Left renal pelvis (tissue), 4 donors: ENCODE measurements at places on chromosomes 13 and 19.

DNA sequence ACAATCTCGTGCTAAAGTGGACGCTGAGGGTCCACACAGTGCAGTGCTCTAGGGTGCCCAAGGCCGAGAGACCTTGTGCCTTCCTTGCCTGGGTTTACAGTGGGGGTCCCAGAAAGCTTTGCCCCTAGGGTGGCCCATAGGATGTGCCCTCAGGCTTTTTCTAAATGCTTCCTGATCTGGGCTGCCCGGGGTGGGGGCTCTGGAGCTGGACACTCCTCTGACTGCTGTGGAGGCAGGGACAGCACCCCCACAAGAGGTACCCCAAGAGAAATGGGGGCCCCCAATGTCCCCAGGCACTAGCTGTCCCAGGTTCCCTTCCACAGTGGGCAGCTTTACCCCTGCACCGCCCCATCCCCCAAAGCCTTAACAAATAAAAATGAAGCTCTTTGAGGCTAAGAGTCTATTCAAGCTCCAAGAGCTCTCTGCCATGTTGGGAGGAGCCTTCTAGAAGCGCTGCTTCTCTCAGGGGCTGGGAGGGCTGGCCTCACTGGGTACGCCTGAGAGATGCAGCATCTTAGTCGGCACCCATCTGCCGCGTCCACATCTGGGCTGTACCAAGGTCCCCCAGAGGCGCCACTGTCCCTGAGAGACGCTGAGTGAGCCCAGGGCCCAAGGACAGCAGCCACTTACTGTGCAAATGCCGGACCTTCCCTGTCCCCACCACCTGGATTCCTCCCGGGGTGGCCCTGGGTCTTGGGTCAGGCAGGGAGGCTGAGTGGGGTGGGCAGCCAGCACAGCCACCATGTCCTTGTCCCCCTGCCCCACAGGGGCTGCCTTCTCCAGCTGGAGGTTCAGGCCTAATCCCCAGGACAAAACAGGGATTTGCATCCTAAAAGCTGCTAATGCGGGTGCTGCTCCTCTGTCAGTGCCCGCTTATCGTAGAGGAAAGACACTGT lies 27.4 kb downstream of the CEBPA start:
- DNase-seq, result no peak

DNA sequence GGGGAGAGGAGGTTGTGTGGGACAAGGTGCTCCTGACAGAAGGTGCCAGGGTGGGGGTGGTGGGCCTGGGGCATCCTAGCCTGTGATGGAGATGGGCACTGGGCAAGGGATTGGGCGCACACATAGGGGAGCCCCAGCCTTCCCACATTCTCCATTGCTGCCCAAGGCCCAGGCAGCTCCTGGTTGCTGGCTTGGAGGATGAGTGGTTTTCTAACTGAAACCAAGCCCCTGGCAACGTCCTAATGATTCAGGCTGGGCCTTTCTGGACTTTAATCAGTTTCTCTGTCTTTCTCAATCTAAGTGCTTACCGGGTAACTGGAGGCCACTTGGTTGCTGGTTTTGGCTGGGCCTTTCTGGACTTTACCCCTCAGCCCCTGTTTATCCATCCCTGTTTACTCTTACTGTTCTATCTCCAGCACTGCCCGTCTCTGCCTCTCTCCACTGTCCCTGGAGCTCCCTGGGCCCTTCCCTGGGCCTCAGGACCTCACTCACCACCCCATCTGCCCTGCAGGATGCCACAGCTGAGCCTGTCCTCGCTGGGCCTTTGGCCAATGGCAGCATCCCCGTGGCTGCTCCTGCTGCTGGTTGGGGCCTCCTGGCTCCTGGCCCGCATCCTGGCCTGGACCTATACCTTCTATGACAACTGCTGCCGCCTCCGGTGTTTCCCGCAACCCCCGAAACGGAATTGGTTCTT lies 354 bp downstream of the CYP4F3 start:
- no peak for DNase-seq

GRCh38 chr19:44808463-44809371 lies at the start of gene BCAM:
Gene BCAM (plus strand): TSS chr19:44809103. CDS start chr19:44809125, 22 bp downstream.
- DNase-seq, result no peak

GRCh38 chr19:28485292-28485691 lies 727.7 kb downstream of the UQCRFS1 start:
- DNase-seq, result no peak

DNA sequence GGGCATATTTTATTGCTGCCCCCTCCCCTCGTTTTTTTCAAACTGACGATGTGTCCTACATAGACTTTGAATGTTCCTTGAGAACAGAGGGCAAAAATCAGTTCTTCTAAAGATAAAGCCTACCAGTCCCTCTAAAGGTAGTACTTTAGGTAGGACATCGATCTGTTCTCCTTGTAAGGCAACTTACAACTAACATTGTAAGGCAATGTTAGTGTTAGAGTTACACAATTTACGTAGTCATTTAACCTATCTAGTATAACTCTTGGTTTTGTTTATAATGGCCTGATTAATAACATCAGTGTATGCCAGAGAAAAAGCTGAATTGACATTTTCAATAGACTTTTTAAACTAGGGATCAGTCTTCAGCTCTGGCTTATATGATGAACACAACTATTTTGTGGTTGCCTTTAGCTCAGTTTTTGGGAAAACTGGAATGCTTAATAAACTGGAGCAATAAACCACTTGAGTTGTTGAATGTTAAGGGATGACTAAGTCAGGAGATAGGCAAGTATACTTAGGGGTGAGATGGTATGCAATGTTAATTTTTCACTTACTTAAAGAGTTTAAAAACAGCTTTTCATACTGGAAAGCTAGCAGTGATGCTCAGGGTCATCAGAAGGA lies 2.2 kb downstream of the NDFIP2 start:
- DNase-seq, result no peak

DNA sequence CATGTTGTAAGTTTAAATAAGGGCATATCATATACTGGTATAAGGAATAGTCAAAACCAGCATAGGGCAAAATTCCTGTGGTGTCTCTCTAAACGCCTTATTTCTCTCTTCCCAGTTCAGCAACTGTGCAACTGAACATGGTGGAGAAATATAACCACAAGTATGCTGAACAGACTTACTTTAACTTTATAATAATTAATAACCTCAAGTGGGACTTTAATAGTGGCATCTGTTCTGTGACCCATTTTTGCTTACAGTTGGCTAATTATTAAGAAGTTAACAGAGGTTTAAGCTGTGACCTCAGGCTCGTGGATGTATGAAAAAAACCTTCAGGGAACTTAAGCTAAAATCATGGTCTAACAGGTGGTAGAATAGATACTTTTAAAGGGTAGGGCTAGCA lies 54.3 kb downstream of the MICU2 start:
- no peak for DNase-seq

GRCh38 chr19:45613926-45614725 lies 12.1 kb upstream of the GPR4 start:
- no peak for DNase-seq

- no peak for DNase-seq
These were observed 7.7 kb downstream of the ZNF614 start for GRCh38 chr19:52020506-52020905.

DNA sequence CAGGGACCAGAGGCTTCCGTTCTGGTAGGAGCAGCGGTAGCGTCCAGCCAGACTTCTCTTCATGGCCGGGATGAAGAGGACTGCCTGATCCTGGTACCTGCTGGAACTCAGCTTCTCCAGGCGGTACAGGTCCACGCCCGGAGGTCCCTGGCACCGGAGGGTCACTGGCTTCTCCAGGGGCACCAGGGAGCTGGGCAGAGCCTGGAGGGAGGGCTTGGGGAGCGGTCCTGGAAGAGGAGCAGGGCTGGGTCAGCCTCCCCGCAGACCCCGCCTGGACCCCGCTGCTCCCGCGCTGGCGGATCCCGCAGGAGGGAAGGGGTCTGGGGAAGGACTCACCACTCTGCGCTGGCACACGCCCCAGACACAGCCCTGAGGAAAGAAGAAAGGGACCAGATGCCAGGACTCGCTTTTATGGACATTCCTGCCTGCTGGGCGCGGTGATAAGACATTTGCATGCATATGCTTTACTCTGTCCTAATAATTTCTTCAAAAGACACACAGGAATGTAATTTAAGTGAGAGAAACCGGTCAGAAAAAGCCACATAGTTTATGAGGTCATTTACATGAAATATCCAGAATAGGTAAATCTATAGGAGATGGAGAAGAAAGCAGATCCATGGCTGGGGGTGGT lies 5.8 kb downstream of the GP6 start:
- no peak for DNase-seq

DNA sequence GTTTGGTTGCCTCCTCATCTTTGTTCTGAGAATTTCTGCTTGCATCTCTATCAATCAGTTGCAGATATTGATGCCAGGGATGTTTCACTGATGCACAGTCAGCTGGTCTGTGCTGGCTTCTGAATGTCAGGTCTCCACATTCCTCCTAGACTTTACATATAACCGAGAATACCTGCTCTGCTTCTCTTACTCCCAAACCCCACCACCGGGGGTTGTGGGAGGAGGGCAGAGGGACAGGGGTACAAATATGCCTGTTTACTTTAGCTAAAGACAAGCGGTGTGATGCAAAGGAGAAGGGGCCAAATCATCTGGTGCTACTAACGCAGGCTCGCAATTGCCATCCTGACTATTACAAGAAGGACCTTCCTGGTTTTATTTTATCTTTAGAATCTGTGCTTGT lies 17.4 kb upstream of the KLHL1 start:
- no peak for DNase-seq

DNA sequence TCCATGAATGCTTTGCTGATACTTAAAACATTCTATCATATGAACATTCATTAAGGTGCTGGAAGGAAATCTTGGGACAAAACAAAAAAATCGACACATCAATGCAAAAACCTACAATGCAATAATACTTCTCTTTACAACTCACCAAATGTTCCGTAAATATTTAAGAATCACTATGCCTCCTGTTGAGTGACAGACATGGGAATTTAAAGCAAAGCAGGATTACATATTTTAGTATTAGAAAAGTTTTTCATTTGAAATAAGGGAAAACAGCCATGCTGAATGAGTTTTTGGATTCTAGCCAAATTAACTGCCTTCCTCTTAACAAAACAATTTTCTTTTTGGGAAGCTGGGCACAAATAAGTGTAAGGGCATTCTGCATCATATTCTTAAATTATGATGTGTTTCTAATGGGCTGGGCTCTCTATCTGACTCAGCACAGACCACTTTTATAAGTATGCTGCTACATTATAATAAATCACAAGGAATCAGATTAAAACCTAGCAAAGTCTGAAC lies 93.7 kb downstream of the RBM26 start:
- no peak for DNase-seq

DNA sequence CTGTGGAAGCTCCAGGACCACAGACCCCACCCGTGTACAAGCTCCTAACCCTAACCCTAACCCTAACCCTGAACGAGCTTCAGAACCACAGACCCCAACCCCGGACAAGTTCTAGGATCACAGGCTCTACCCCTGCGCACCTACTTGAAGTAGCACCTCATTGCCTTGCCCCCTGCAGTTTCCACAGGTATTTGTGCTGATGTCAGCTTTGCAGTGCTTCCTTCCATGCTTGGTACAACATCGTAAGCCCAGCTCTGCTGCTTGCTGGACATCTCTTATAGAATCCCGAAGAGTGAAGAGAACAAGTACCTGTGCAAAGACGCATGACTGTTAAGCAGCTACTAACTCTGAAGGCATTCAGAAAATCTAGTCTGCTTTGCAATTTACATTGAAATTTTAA lies 20.7 kb upstream of the CDC16 start:
- DNase-seq, result no peak

GRCh38 chr13:114015111-114015968 lies 41.5 kb upstream of the C13orf46 start:
- DNase-seq, result no peak

GRCh38 chr19:28612275-28612769 lies 600.6 kb downstream of the UQCRFS1 start:
- no peak for DNase-seq

DNA sequence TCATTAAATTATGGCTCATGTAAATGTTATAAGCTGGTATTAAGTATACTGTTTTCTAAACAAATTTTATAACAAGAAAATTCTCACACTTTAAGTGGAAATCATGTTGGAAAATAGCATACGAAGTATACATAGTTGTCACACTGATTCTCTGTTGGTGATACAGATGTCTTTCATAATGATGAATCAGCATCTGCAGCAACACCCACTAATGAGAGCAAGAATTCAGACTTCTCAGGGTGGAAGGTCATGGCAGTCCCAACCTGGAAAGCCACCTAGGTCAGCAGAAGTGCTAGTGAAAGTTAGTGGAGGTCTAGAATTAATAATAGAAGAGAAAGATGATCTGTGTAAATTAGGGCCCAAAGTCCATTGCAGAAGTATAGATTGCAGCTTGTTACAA lies 719.7 kb upstream of the MIR17HG start:
- DNase-seq, result no peak

- no peak for DNase-seq
These were observed 1426.8 kb downstream of the SLITRK5 start for GRCh38 chr13:89097994-89098393.

DNA sequence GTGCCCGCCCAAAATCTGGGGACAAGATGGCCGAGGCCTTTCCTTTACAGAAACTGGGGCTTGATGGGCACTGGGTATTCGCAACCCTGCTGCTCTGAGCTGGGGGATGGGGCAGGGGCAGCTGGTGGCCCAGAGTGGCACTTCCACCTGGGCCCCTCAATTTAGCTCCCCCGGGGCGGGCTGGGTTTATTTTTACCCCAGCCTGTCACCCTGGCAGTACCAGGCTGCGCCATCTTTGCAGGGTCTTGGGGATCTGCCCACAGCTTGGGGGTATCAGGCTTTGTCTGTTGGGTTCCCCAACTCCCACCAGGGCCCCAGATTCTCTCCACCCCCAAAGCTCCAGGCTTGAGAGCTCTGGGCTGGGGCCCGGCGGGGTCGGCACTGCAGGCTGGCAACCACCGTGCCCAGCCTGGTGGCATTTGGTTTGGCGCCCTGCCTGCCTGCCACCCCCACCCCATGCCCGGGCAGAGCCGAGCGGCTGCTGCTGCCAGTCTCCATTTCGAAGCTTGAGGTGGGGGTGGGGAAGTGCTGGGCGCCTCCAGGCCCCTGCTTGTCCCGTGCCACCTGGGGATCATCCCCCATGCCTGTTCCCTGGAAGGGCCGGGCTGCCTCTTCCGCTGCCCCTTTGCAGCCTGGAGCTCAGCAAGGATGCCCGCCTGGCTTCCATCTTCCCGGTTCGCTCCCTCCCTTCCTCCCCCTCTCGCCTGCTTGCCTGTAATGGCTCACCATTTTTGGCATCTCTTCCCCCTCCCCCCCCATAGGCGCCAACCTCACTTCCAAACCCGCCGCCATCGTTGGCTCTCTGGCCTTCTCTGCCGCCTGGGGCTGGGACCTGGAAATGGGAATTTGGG lies 11.4 kb downstream of the NFIX start:
- DNase-seq, result no peak

DNA sequence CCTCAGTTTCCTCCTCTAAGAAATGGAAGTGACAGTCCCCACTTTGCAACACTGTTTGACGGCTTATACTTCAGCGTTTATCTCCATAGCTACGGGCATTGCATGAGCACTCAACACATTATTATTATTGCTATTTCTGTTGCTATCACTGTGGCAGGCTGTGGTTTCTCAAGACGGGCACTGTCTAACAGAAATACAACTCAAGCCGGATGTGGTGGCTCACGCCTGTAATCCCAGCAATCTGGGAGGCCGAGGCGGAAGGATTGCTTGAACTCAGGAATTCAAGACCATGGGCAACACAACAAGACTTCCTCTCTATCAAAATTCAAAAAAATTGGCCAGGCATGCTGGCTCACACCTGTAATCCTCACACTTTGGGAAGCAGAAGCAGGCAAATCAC lies 4.9 kb upstream of the ZSWIM4 start:
- no peak for DNase-seq
